ENCODE measurements at places on chromosomes 2 and 18. TPM values are rescaled to one million over a fixed set of nuclear protein-coding genes. Genes with fewer than 3 reads are reported as not detected.

DNA sequence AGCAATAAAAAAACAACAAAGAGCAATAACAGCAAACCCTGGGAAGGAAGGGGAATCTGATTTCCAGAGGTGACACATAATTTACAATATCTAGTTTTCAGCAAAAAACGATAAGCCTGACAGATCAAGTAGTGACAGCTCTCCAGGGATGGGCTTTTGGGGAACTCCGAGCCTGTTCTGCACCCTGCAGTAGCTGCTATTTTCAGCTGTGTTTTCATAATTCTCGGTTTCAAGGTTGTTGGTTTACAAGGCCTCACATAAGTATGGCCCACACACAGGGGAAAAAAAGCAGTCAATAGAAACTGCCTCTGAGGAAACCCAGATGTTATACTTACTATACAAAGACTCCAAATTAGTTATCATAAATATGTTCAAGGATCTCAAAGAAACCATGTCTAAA is 67.7 kb upstream of the CTLA4 start:
- peaks cover 61% of the 10 kb centered on the region for H3K4me1 ChIP-seq
- H3K27me3 ChIP-seq = no peaks in the 10 kb centered on the region
- no peaks in the 10 kb centered on the region for H3K36me3 ChIP-seq
- H3K27ac ChIP-seq = no peak overlapping the region
- peak; percentile 46 for DNase-seq
- no peak overlapping the region for H3K4me3 ChIP-seq

DNA sequence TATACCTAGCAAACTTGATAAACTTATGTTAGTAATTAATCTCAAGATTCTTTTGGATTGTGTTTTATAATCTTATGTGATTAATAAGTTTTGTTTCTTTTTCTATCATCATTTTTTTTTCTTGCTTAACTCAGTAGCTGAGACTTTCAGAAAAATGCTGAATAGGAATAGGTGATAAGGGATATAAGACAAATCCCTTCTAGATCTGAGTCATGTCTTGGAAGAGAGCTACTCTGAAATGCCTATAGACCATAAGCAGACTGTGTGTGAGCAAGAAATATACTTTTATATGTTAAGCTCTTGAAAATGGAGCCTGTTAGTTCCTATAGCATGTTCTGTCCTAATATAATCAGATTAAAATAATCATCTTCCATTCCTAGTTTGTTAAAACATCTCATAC is 29.6 kb downstream of the CYBRD1 start:
- no peak overlapping the region for H3K4me3 ChIP-seq
- H3K36me3 ChIP-seq = no peaks in the 10 kb centered on the region
- H3K27ac ChIP-seq = no peak overlapping the region
- no peaks in the 10 kb centered on the region for H3K27me3 ChIP-seq
- H3K4me1 ChIP-seq = no peaks in the 10 kb centered on the region

GRCh38 chr2:178949584-178949983 is 100.4 kb downstream of the CCDC141 start:
- DNase-seq = no peak
- H3K4me1 ChIP-seq = no peaks in the 10 kb centered on the region
- no peak overlapping the region for H3K4me3 ChIP-seq
- H3K27ac ChIP-seq = no peak overlapping the region
- peaks cover 9% of the 10 kb centered on the region for H3K36me3 ChIP-seq

- H3K36me3 ChIP-seq = no peaks in the 10 kb centered on the region
- no peak for DNase-seq
- H3K27ac ChIP-seq = no peak overlapping the region
Measured at GRCh38 chr18:4203568-4204437, 251.3 kb downstream of the DLGAP1 start.

FARP2 gene
- 19.6 TPM for total RNA-seq

ITM2C gene
- total RNA-seq = 13.0 TPM

SERPINB3 gene
- total RNA-seq = not detected

Measured in activated naive CD4-positive, alpha-beta T cell treated with anti-CD3 and anti-CD28 coated beads for 36 hours (primary cell).